Posterior cingulate gyrus (tissue), 11 donors: ENCODE measurements at places on chromosomes 7 and 10.

DNA sequence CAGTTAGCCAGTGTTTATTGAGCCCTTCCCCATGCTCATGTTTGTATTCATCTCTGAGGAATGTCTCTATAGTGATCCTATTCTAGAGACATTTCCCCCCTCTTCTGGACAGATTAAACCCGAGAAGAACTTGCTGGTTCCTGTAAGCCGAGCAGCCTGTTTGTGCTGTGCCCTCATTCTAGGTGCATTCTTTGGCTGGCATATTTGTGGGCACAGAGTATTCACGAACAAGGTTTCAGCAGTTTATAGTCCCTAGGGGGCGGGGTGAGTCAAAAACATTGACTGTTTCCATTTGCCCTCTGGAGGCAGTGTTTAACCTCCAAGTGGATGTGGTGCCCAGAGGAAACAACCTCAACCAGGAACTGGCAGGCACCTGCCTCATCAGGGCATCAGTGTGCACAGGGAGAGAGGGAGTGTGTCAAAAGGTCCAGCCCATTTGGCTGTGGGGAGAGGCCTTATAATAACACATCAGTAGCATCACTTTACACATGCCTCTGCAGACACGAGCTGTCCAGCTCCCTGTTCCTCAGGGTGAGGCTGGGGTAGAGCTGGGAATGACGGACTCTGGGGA, 273.3 kb upstream of the LRGUK start:
- no peak for DNase-seq

- no peak for DNase-seq
Observed at GRCh38 chr7:158512869-158513268, 74.8 kb downstream of the PTPRN2 start.

GRCh38 chr7:108004220-108005142, 1.5 kb upstream of the LAMB1 start:
- DNase-seq = no peak

DNA sequence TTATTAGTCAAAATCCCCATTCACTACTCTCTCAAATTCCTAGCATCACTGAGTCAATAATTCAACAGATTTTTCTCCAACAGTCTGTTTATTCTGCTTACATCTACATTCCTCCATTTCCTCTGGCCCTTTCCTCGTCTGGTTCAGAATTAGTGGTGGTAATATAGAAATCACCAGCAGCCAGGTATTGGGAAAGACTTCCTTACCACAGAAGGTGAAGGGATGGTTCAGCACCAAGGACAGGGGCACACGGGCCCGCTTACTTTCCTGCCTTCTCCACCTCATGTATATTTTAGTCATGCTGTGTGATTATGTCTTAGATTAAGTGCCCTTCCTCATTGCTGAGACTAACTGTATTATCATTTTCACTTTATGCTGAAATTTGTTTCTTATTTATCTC, 70.4 kb upstream of the APBB1IP start:
- DNase-seq = no peak

DNA sequence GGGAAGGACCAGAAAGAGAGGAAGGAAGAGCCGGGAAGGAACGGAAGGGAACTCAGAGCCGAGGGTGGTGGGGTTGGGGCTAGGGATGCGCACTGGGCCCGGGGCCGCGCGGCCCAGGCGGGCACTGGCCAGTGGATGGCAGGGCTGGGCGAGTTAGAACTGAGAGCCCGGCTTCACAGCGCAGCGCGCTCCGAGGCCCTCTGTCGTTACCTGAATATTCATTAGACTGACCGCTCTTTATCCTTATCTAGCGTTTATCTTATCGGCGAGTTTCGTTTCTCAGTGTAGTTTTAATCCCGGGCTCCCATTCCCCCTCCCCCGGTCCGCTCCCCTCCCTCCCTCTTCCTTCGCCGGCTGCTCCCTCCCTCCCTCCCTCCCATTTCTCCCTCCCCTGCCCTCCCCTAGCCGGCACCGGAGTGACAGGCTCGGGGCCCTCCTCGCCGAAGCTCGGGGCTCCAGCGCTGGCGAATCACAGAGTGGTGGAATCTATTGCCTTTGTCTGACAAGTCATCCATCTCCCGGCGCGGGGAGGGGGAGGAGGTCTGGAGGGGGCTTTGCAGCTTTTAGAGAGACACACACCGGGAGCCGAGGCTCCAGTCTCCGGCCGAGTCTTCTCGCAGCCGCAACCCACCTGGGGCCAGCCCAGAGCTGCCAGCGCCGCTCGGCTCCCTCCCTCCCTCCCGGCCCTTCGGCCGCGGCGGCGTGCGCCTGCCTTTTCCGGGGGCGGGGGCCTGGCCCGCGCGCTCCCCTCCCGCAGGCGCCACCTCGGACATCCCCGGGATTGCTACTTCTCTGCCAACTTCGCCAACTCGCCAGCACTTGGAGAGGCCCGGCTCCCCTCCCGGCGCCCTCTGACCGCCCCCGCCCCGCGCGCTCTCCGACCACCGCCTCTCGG, at the start of gene PAX2:
TSS of gene PAX2 (plus strand) at position 596 of the 895 bp plus-strand sequence. CDS start 679 bp downstream, outside the sequence.
- DNase-seq = no peak

DNA sequence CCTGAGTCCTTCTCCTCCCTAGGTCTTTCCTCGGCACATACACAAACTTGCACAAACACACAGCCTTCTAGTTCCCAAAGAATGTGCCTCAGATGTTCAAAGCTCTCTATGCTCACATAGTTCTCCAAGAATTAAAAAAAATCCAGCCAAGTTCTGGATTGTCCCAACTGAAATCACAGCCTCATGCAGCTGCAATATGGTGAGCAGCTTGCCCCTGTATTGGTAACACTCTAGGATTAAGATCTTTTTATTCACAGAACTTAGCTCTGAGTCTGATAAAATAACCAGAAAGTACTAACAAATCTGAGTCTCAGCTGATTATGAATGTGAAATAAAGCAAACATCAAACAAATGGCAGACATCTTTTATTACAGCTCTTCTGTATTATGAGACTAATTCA, 604.8 kb upstream of the PFKP start:
- DNase-seq = no peak

GRCh38 chr10:8026349-8027259, 27.9 kb upstream of the GATA3 start:
- DNase-seq = no peak

DNA sequence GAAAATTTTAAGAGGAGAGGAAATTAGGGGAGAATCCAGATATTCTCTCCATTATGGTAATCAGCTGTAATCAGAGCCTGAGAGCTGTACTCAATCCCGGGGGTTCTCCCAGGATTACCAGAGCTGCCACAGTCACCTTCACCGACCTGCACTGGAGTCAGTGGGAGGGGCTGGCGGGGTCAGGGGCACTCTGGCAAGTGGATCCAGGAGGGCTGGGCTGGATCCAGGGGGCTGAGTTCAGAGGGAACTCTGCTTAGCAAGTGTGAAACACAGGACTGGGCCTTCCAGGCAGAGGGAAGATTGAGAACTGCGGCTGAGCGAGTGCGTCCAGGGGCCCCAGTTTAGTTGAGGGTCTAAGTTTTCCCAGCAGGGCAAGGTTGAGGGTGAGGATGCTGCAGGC, 89.2 kb downstream of the BMS1 start:
- no peak for DNase-seq

DNA sequence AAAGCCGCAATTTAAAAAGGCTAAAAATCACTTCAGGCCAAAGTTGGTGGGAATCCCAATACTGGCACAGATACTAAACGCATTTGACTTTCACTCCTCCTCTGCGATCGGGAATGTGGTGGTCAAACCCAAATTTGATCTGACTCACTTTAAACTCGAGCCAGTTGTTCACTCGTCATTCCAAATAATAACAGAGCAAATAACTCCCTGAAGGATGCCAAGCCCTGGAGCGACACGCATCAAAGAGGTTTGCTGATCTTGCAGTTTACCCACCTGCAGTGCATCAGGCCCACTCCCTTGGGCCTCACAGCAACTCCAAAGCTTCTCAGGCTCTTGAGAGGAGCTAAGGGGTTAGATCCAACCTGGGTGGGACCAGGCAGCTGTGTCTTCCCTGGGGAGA, 12.2 kb downstream of the PTN start:
- no peak for DNase-seq

DNA sequence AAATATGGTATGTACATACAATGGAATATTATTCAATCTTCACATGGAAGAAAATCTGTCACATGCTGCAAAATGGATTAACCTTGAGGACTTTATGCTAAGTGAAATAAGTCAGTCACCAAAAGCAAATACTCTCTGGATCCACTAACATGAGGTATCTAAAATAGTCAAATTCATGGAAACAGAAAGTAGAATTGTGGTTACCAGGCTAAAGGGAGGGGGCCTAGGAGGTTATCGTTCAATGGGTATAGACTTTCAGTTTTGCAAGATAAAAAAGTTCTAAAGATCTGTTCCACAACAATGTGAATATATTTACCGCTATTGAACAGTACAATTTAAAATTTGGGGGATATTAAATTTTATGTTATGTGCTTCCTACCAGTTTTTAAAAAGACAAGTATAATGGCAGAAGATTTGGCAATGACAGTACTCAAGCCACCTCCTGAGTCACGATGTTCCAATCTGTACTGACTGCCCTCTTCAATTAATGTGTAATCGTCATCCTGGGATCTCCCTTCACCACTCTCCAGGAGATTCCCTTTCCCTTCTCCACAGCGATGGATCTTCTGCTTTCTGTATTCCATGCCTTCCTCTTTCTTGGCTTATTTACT, 32.3 kb upstream of the IL6 start:
- no peak for DNase-seq

DNA sequence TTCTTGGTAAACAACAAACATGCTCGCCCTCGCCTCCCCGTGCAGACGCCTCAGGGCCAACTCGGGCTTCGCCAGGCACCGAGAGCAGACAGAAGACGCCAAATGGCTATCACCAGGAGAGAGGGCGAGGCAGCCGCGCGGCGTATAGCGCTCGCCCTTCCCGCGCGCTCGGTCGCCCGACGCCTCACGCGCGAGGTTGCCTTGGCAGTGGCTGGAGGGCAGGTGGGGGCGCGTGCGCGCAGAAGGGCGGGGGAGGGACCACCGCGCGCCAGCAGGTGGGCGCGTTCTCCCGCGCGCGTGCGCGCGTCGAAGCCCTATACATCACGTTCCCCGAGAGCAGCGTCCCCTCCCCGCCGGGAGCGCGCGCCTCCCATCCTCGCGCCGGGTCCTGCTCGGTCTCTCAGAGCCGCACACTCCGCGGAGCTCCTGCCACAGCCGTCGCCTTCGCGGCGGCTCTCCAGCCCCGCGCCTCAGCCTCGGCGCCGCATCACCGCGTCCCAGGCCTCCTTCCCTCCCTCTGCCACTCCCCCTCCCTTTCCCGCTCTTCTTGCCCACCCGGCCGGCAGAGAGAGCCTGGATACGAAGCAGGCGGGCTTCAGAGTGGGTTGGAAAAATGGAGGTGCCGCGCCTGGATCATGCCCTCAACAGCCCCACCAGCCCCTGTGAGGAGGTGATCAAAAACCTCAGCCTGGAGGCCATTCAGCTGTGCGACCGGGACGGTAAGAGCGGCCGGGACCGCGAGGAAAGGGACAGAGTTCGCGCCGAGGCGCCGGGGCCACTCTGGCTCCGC, at the start of gene PHYHIPL:
TSS of gene PHYHIPL (plus strand) at position 403 of the 790 bp plus-strand sequence. CDS start at position 614, 211 bp downstream.
- DNase-seq = peak; percentile 68

- DNase-seq = no peak
Observed at GRCh38 chr10:120478386-120478785, 21.4 kb downstream of the PLPP4 start.

DNA sequence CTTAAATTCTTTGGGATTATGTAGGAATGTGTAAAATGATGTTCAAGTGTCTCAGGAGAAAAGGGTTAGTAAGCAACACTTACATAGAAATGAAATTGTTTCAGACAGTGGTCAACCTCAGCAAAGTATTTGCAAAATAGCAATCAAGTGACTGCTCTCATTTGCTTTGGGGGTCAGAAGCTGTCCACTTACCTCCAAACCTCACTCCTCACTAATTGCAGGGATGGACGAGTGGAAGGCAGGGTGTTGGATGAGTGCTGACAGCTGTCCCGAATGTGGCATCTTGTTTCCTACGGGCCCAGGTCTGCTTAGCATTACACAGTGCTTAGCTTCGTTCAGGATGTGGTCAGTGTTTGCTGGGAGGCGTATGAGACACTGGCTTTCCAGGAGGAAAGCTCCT, 437.0 kb downstream of the SUGCT start:
- DNase-seq = no peak

- DNase-seq = no peak
Observed at GRCh38 chr7:29359482-29360093, 165.0 kb downstream of the CHN2 start.

DNA sequence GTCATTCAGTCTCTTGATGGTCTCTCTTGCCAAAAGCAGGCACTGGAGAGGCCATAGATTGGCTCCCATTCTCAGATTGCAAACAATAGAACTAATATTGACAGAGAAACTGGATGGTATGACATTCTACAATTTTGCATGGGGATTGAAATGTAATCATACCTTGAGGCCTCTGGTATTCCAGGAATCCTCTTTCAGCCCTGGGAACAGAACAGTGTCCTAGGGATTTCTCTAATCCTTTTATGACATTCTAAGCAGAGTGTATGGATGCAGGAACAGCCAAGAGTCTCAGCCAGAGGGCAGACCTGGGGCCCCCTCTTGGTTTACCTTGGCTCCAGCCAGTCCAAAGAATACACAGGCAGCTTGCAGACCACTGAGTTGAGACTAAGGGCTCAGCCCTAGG, 206.4 kb downstream of the KCNMA1 start:
- no peak for DNase-seq

GRCh38 chr7:15798081-15798480, 111.6 kb upstream of the MEOX2 start:
- DNase-seq = no peak

- no peak for DNase-seq
Observed at GRCh38 chr10:37206132-37206531, 80.7 kb downstream of the ANKRD30A start.

DNA sequence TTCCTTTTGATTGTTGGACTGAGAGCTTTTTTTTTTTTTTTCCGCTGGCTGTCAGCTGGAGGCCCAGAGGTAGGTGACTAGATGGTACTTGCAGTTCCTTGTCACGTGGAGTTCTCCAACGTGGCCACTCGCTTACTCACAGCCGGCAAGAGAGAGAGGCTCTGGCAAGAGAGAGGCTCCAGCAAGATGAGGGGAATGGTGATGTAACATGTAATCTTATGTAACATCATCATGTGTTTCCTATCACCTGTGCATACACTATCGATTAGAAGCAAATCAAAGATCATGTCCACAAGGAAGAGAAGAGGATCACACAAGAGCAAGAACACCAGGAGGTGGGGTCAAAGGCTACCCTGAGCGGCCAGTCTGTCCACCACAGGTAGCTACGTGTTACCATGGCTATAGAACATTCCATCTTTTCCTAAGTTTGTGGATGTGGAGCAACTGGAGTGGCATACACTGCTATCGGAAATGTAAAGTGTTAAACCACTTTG, 4.0 kb upstream of the BORCS7 start:
- no peak for DNase-seq

GRCh38 chr10:3784510-3785250, at the start of gene KLF6:
TSS of gene KLF6 (minus strand) at chr10:3785209. CDS start at chr10:3785014, 195 bp downstream.
- DNase-seq = no peak

DNA sequence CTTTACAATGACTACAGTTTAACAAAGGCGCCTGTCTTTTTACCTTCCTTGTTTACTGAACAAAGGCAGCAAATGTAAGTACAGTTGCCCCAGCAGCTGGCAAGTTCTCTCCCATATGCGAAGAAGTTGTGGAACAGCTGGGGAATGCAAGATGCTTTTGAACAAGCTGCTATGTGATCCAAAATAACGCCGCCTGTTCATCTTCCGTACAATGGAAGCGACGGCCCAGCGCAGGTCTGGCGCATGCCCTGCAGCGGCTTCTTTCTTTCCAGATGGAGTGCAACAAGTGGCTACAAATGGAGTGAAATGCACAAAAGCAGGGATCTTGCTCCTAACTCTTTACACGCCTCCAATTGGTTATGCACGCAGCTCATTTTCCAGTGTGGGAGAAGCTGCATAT, 97.0 kb upstream of the SVIL start:
- no peak for DNase-seq

- DNase-seq = no peak
Observed at GRCh38 chr10:59434463-59435321, 72.3 kb upstream of the FAM13C start.
